ENCODE measurements at places on chromosomes 6 and 20. TPM values are rescaled to one million over a fixed set of nuclear protein-coding genes. Genes with fewer than 3 reads are reported as not detected.
A peak's percentile ranks its signal among the peaks of the same experiment; 100 is the strongest.

DNA sequence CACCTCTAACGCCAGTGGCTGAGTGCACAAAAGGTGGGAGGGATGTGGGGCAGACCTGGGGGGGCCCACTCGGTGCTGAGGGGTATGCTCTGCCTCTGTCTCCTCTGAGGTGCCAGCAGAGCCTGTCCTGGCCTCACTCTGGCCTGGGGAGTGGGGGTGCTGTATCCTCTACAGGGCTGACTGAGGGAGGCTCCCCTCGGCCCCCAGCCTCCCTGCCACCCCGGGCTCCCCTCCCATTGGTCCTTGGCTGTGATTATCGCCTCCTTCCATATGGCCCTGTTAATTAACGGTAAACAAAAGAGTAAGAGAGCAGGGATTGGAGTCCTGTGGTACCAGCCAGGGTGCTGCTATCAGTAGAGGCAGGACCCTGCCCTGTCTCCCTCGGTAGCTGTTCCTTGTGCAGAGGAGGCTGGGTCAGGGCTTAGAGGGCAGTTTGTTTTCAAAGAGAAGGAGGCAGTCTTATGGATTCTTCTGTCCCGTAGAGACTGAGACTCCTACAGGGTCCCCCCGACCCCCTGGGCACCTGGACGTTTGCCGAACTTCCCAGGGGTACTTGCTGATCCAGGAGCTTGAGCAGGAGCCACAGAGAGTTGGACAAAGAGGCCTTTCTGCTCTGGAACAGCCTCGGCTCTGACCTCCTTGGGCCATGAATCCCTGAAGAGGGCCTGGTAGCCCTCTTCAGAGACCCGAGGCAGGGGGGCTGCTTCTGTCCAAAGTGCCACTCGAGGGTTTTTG lies 1.8 kb downstream of the MYT1 start:
- H3K27me3 ChIP-seq = peaks cover 44% of the 10 kb centered on the region
- H3K4me1 ChIP-seq = no peaks in the 10 kb centered on the region
- no peaks in the 10 kb centered on the region for H3K36me3 ChIP-seq
- H3K4me3 ChIP-seq = no peak overlapping the region
- H3K27ac ChIP-seq = no peak overlapping the region

GRCh38 chr6:26439151-26440125 lies 866 bp upstream of the BTN3A3 start:
- no peak overlapping the region for H3K27ac ChIP-seq
- H3K4me1 ChIP-seq = no peaks in the 10 kb centered on the region
- no peaks in the 10 kb centered on the region for H3K36me3 ChIP-seq

- no peak overlapping the region for H3K4me3 ChIP-seq
- H3K36me3 ChIP-seq = no peaks in the 10 kb centered on the region
- H3K4me1 ChIP-seq = no peaks in the 10 kb centered on the region
- H3K27ac ChIP-seq = no peak overlapping the region
Observed at GRCh38 chr6:131399433-131399832, 173.6 kb upstream of the ARG1 start.

- H3K27ac ChIP-seq = no peak overlapping the region
- H3K36me3 ChIP-seq = no peaks in the 10 kb centered on the region
- no peaks in the 10 kb centered on the region for H3K27me3 ChIP-seq
- H3K4me3 ChIP-seq = no peak overlapping the region
- peaks cover 19% of the 10 kb centered on the region for H3K4me1 ChIP-seq
- no peak for DNase-seq
Observed at GRCh38 chr6:166610069-166610468, 17.0 kb downstream of the RPS6KA2 start.

GRCh38 chr6:156794546-156795354 lies 17.6 kb downstream of the ARID1B start:
- no peaks in the 10 kb centered on the region for H3K27me3 ChIP-seq
- H3K27ac ChIP-seq = peak overlapping the region; percentile 58
- no peak for DNase-seq
- H3K4me1 ChIP-seq = peaks cover 40% of the 10 kb centered on the region
- no peaks in the 10 kb centered on the region for H3K36me3 ChIP-seq
- no peak overlapping the region for H3K4me3 ChIP-seq

DNA sequence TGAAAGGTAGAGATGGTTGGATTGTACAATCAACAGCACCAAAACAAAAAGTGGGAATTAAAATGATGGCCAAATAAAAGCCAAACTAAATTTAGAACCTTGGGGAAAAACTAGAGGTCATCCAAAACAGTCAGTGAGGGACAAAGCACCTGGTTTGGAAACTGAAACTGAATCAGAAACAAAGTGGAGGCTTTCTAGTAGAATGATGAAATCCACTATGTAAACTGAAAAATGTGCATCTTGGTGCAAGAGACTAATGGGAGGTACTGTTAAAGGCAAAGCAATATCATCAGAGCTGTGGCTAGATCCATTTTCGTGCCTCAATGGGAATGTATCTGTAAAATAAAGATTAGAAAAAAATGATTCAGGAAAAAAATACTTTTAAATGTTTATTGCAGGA lies 380.0 kb upstream of the GJE1 start:
- no peaks in the 10 kb centered on the region for H3K36me3 ChIP-seq
- no peaks in the 10 kb centered on the region for H3K27me3 ChIP-seq

DNA sequence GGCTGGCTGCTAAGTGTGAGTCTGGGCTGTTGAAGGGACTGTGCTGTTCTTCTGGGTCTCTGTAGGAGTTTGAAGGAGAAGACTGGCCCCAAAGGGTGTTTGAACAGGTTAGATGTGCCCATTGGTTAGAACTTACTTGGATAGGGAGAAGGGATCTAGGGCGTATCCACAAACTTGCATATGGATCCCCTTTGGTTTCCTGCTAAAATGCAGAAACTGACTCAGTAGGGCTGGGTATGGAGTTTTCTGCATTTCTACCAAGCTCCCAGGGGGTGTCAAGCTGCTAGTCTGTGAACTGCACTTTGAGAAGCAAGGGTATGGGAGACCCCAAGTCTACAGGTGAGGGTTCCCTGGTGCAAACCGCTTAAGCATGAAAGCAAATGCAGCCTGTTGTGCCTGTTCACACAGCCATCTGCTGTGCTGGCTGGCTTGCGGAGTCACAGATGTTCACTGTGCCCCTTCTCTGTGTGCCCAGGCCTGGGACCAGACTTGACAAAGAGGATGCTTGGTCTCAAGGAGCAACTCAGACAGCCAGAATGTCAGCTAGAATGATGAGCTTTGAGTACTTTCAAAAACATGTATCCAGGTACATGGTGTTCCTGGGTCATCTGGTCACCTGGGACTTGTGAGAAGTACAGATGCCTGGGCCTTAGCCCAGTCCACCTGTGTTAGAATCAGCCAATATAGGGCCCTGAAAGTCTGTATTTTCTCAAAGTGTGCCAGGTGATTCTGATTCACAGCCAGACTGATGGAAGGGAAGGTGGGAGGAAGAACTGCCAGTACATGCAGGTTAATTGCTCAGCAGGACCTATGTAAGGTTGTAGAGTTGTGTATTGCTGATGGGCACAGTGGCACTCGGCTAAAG lies 7.4 kb downstream of the PPP1R16B start:
- H3K36me3 ChIP-seq = no peaks in the 10 kb centered on the region
- DNase-seq = no peak
- H3K4me1 ChIP-seq = no peaks in the 10 kb centered on the region
- peaks cover 28% of the 10 kb centered on the region for H3K27me3 ChIP-seq

- DNase-seq = no peak
- H3K27me3 ChIP-seq = no peaks in the 10 kb centered on the region
- H3K4me1 ChIP-seq = no peaks in the 10 kb centered on the region
- no peaks in the 10 kb centered on the region for H3K36me3 ChIP-seq
Observed at GRCh38 chr20:1434571-1435336, 31.9 kb downstream of the NSFL1C start.

DNA sequence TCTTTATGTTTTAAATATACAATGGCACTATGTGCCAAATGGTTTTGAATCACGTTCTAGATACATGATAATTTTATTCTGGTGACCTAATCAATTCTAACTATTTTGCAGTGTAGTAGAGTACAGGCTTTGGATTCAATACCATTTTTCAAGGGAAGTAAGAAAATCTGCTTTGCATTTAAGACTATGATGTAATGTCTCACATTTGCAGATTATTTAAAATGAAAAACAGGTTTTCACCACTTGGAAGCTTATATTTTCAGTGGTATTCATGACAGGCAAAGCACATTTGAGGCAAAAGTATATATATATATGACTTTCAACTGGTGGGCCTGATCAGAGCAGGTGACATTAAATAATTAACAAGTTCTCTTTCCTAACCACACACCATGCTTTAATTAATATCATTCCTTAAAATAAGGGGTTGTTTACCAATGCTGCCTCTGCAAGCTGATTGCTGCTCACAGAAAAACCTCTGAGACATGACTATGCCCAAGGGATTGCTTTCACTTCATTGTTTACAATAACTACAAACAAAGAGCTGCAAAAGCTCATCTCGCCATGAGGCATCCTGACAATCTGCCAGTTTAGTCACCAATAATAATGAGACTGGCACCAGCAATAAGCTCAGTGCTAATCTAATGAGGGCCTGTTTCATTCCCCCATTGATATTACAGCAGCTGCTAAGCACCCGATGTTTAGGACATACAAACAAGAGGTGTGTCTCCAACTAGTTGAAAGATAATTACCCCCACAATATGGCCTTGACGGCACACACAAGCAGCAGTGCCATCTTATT lies 1176.0 kb upstream of the GJE1 start:
- H3K27ac ChIP-seq = no peak overlapping the region
- no peaks in the 10 kb centered on the region for H3K4me1 ChIP-seq
- no peak overlapping the region for H3K4me3 ChIP-seq
- DNase-seq = no peak
- H3K36me3 ChIP-seq = no peaks in the 10 kb centered on the region

- no peak overlapping the region for H3K4me3 ChIP-seq
- H3K27ac ChIP-seq = no peak overlapping the region
Observed at GRCh38 chr6:99592900-99593299, 13.7 kb upstream of the PRDM13 start.

- H3K4me3 ChIP-seq = no peak overlapping the region
- H3K27ac ChIP-seq = no peak overlapping the region
- no peaks in the 10 kb centered on the region for H3K27me3 ChIP-seq
- H3K36me3 ChIP-seq = no peaks in the 10 kb centered on the region
- no peaks in the 10 kb centered on the region for H3K4me1 ChIP-seq
Observed at GRCh38 chr20:40291493-40292135, 397.4 kb downstream of the MAFB start.

DNA sequence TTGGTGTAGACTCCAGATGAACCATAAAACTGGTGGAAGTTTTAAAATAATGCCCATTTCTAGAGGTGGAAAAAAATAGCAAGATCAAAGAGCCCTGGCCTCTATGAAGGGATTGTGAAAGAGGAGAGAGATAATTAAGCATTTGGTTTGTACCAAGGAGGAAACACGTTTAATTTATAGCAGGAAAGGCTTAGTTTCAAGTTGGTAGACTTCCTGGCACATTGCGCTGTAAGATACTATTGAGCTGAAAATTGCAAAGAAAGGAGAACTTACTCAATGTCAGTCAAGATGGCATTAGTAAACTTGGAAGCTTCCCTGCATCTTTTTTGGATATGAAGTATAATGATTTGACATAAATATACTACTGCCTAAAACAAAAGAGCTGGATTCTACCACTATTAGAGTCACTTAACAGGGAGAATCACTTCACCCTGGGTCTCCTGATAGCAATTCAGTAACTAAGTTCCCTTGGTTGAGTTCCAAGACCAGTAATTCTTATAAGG lies 24.4 kb downstream of the MARCKS start:
- no peaks in the 10 kb centered on the region for H3K36me3 ChIP-seq
- H3K4me3 ChIP-seq = no peak overlapping the region
- no peaks in the 10 kb centered on the region for H3K4me1 ChIP-seq
- no peak for DNase-seq

DNA sequence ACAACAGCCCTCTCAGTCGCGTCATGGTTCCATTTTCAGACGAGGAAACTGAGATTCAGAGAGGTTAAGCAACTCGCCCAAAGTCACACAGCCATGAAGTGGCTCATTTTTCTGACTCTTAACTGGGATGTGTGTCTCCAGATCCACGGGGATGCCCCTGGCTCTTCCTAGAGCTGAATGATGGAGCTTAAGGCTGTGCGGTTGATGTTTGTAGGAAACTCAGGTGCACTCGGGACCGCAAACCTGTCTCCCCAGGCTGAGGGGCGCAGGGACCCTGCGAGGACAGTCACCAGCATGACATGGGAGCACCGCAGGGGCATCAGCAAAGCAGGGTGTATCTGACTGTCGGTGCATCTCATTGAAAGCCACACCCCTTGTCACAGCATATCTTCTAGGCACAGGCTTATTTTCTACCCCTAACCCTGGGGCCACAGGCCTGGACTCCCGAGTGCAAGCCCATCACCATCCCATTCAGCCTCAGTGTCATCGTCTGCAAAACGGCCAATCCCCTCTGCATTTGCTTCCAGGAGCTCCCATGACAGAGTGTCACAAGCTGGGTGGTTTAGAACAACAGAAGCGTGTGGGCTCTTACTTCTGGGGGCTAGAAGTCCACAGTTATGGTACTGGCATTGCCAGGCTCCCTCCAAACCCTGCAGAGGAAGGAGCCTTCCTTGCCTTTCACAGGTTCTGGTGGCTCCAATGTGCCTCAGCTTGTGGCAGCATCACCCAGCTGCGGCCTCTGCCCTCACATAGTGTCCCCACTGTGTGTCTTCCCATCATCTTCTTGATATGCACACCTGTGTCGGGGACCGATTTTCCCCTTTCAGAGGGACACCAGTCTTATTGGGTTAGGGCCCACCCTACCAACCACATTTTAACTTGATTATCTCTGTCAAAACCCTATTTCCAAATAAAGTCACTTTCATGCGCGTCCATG lies 9.9 kb upstream of the ARHGAP40 start:
- DNase-seq = no peak
- no peak overlapping the region for H3K4me3 ChIP-seq
- H3K4me1 ChIP-seq = no peaks in the 10 kb centered on the region
- H3K36me3 ChIP-seq = no peaks in the 10 kb centered on the region
- H3K27ac ChIP-seq = no peak overlapping the region

GRCh38 chr6:157099912-157100593 lies 223.3 kb downstream of the TMEM242 start:
- peaks cover 13% of the 10 kb centered on the region for H3K4me1 ChIP-seq
- H3K27ac ChIP-seq = no peak overlapping the region
- DNase-seq = no peak
- no peak overlapping the region for H3K4me3 ChIP-seq

GRCh38 chr6:125114248-125114858 lies 39.2 kb upstream of the TPD52L1 start:
- H3K27ac ChIP-seq = no peak overlapping the region
- no peak overlapping the region for H3K4me3 ChIP-seq
- no peaks in the 10 kb centered on the region for H3K36me3 ChIP-seq
- H3K27me3 ChIP-seq = no peaks in the 10 kb centered on the region
- no peaks in the 10 kb centered on the region for H3K4me1 ChIP-seq

XKR7 gene
- polyA plus RNA-seq = 0.02 TPM

TP53TG5 gene
- 3.5 TPM for polyA plus RNA-seq

PRR18 gene
- 0.33 TPM for polyA plus RNA-seq

WFDC10B gene
- not detected for polyA plus RNA-seq

MYCT1 gene
- 0.84 TPM for polyA plus RNA-seq

SGK2 gene
- polyA plus RNA-seq = not detected

BEND6 gene
- 0.84 TPM for polyA plus RNA-seq

PNLDC1 gene
- polyA plus RNA-seq = 0.31 TPM

SEMG1 gene
- polyA plus RNA-seq = not detected

CRISP3 gene
- not detected for polyA plus RNA-seq

BHLHE23 gene
- polyA plus RNA-seq = not detected
